ENCODE measurements at places on chromosomes 2 and 18. TPM values are rescaled to one million over a fixed set of nuclear protein-coding genes. Genes with fewer than 3 reads are reported as not detected.

GRCh38 chr2:120516679-120517314, 170.9 kb downstream of the INHBB start:
- no peak for DNase-seq
- no peak overlapping the region for H3K4me3 ChIP-seq
- H3K4me1 ChIP-seq: no peaks in the 10 kb centered on the region
- H3K36me3 ChIP-seq: no peaks in the 10 kb centered on the region
- H3K27me3 ChIP-seq: peaks cover 30% of the 10 kb centered on the region

- peaks cover 4% of the 10 kb centered on the region for H3K27me3 ChIP-seq
- DNase-seq: no peak
- peaks cover 10% of the 10 kb centered on the region for H3K4me1 ChIP-seq
- no peak overlapping the region for H3K27ac ChIP-seq
These were observed 1221.7 kb upstream of the ZEB2 start for GRCh38 chr2:145741636-145742035.

DNA sequence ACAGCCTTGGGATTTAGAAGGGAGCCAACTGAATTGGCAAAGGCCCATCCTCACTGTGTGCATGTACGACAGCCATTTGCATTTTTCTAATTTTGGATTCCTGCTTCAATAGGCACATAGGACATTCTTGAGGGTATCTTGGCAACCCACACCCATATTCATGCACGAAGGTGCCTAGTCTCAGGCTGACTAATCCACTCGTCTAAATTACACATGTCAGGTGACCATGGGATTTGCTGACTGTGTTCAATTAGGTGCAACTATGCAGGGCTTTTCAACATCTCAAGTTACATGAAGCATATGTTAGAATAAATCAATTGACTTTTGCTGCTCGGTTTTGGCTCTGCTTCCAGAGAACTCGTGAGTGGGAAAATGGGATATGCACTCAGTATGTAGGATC, 249.7 kb downstream of the SP3 start:
- no peak overlapping the region for H3K4me3 ChIP-seq
- H3K27ac ChIP-seq: no peak overlapping the region
- H3K27me3 ChIP-seq: peaks cover 18% of the 10 kb centered on the region
- no peak for DNase-seq
- H3K4me1 ChIP-seq: no peaks in the 10 kb centered on the region

GRCh38 chr18:55510809-55511208, 77.2 kb downstream of the TCF4 start:
- H3K4me3 ChIP-seq: no peak overlapping the region
- H3K36me3 ChIP-seq: no peaks in the 10 kb centered on the region
- peaks cover 5% of the 10 kb centered on the region for H3K4me1 ChIP-seq
- H3K27me3 ChIP-seq: no peaks in the 10 kb centered on the region
- DNase-seq: no peak

- no peak overlapping the region for H3K4me3 ChIP-seq
- H3K27me3 ChIP-seq: peaks cover 3% of the 10 kb centered on the region
- H3K4me1 ChIP-seq: peaks cover 9% of the 10 kb centered on the region
- H3K36me3 ChIP-seq: peaks cover 3% of the 10 kb centered on the region
- no peak overlapping the region for H3K27ac ChIP-seq
- no peak for DNase-seq
These were observed 438.2 kb downstream of the NBAS start for GRCh38 chr2:15122915-15123314.

DNA sequence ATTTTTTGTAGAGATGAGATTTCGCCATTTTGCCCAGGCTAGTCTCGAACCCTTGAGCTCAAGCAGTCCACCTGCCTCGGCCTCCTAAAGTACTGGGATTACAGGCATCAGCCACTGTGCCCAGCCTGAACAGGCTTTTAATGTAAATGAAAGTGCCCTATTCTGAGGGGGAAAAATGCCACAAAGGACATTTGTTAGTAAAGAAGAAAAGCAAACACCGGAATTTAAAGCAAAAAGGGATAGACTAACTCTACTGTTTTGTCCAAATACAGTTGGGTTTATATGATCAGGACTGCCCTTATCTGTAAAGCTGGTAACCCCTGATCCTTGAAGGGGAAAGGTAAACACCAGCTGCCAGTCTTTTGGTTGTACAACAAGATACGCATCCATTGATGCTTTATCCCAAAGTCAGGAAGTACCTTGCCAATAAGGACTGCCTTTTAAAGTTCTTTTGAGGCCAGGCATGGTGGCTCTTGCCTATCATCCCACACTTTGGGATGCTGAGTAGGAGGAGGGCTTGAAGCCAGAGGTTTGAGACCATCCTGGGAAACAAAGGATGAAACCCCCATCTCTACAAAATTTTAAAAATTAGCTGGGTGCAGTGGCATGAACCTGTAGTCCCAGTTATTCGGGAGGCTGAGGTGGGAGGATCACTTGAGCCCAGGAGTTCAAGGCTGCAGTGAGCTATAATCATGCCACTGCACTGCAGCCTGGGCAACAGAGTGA, 13.1 kb downstream of the CLEC4F start:
- H3K27ac ChIP-seq: no peak overlapping the region
- no peaks in the 10 kb centered on the region for H3K27me3 ChIP-seq
- no peak for DNase-seq
- H3K4me1 ChIP-seq: no peaks in the 10 kb centered on the region
- no peaks in the 10 kb centered on the region for H3K36me3 ChIP-seq

GRCh38 chr2:147211484-147211883, 633.3 kb upstream of the ACVR2A start:
- H3K36me3 ChIP-seq: no peaks in the 10 kb centered on the region
- H3K4me1 ChIP-seq: no peaks in the 10 kb centered on the region
- no peaks in the 10 kb centered on the region for H3K27me3 ChIP-seq
- no peak for DNase-seq

- no peaks in the 10 kb centered on the region for H3K4me1 ChIP-seq
- DNase-seq: no peak
- H3K27me3 ChIP-seq: no peaks in the 10 kb centered on the region
- no peak overlapping the region for H3K4me3 ChIP-seq
These were observed 80.9 kb downstream of the SLC25A12 start for GRCh38 chr2:171813126-171813525.

DNA sequence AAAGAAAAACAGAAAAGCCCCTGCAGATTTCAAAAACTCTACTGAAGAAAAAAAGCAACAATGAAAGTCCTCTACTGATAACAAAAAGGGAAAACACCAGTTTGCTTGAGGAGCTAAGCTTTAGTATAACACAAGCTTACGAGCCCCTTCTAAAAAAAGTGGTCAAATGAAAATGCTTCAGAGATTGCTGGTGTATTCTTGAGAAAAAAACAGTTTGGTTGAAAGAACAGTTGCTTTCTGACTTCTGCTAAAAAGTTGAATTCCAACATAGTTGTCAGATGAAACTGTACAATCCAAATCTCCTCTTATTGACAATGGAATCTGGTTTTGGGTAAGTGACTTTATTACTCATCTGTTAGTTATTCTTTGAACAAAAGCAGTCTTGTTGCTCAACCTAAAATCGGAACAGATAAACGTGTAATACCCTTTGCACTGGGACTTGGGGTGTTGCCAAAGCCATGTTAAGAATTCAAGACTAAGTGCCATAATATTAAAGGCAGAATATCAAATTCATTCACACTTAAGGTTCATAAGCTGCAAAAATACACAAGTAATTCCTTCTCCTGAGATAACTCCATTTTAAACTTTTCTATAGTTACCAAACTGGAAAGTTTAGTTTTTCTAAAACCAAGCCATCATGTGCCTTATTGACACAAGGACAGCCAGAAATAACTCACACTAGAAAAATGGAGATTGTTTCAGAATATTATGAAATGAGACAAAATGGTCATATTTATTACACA, 45.3 kb upstream of the SPAG16 start:
- H3K27ac ChIP-seq: peak overlapping the region; percentile 82
- H3K4me3 ChIP-seq: peak overlapping the region; percentile 72
- no peak for DNase-seq
- H3K27me3 ChIP-seq: peaks cover 30% of the 10 kb centered on the region
- H3K36me3 ChIP-seq: no peaks in the 10 kb centered on the region
- H3K4me1 ChIP-seq: peaks cover 34% of the 10 kb centered on the region

DNA sequence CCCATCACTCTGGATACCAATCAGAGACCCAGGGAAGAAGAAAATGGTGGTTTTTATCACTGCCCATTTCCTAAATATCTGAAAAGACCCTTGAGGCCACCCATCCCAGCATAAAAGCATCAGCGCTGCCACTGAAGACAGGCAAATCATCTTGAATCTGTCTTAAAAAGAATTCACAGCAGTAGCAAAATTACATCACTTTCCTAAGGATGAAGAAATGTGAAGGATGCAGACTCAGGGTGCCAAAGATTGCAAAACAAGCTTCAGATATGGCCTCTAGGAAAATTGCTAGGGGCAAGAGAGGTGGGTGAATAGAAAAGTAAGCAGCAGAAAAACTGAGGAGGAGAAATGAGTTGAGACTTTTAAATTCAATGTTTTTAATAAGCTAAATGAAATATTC, 70.0 kb downstream of the SLC25A12 start:
- H3K4me1 ChIP-seq: no peaks in the 10 kb centered on the region
- no peaks in the 10 kb centered on the region for H3K27me3 ChIP-seq
- no peak for DNase-seq
- H3K27ac ChIP-seq: no peak overlapping the region

- H3K4me3 ChIP-seq: peak overlapping the region; percentile 79
- no peaks in the 10 kb centered on the region for H3K27me3 ChIP-seq
- DNase-seq: peak; percentile 22
- H3K36me3 ChIP-seq: peaks cover 40% of the 10 kb centered on the region
These were observed 127.2 kb upstream of the EML6 start for GRCh38 chr2:54595999-54596902.

DNA sequence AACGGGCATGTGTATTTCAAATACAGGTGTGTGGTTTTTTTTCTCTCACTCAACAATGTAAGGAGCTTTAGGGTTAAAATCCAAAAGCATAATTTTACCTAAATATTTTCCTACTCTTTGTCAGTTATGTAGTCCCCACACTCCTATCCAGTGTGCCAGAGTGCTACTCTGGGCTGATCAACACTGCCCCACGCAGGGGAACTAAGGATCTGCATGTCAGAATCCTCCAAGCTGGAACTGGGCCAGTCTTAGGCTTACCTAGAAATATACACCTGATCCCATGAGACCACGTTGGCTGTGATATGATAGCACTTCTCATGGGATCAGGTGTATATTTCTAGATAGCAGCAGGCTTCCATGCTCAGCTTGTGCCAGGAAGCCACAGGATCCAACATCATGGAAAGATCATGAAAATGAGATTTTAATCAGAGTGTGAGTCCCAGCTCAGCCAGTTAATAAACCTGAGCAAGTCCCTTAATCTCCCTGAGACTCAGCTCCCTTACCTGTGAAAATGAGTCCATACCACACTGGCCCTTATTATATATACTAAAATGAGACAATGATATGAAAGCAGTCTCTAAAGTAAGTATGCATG, 29.7 kb downstream of the CCDC141 start:
- no peaks in the 10 kb centered on the region for H3K27me3 ChIP-seq
- H3K4me3 ChIP-seq: no peak overlapping the region
- peak; percentile 50 for DNase-seq
- peaks cover 13% of the 10 kb centered on the region for H3K36me3 ChIP-seq

- DNase-seq: no peak
- no peak overlapping the region for H3K4me3 ChIP-seq
- H3K36me3 ChIP-seq: no peaks in the 10 kb centered on the region
These were observed 116.4 kb downstream of the INO80D start for GRCh38 chr2:205969584-205969983.

GRCh38 chr18:54162431-54162830, 62.0 kb downstream of the MBD2 start:
- no peak overlapping the region for H3K4me3 ChIP-seq
- no peaks in the 10 kb centered on the region for H3K27me3 ChIP-seq
- no peak for DNase-seq
- H3K36me3 ChIP-seq: peaks cover 39% of the 10 kb centered on the region

GRCh38 chr2:234099266-234099665, 48.8 kb downstream of the SPP2 start:
- no peak overlapping the region for H3K4me3 ChIP-seq
- DNase-seq: no peak
- no peak overlapping the region for H3K27ac ChIP-seq
- no peaks in the 10 kb centered on the region for H3K27me3 ChIP-seq
- H3K4me1 ChIP-seq: peaks cover 18% of the 10 kb centered on the region
- H3K36me3 ChIP-seq: no peaks in the 10 kb centered on the region

Gene XDH
- not detected for total RNA-seq

Gene SLC23A3
- total RNA-seq: 0.92 TPM

GRCh38 chr2:181038796-181039195, 58.4 kb downstream of the UBE2E3 start:
- H3K27me3 ChIP-seq: no peaks in the 10 kb centered on the region
- DNase-seq: no peak
- peaks cover 2% of the 10 kb centered on the region for H3K36me3 ChIP-seq
- H3K27ac ChIP-seq: no peak overlapping the region

DNA sequence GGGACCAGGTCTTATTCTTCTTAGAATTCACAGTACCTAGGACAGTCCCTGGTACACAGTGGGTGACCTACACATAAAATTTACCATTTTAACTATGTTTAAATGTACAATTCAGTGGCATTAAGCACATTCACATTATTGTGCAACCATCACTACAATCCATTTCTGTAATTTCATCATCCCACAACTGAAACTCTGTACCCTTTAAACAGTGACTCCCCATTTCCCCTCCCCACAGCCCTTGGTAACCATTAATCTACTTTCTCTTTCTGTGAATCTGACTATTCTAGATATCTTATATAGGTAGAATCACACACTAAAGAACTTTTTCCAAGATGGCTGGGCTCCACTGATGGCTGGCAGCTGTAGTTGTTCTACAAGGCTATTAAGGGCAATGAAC, 41.6 kb downstream of the GFPT1 start:
- no peaks in the 10 kb centered on the region for H3K27me3 ChIP-seq
- H3K36me3 ChIP-seq: peaks cover 28% of the 10 kb centered on the region
- no peak overlapping the region for H3K4me3 ChIP-seq
- peak; percentile 31 for DNase-seq

DNA sequence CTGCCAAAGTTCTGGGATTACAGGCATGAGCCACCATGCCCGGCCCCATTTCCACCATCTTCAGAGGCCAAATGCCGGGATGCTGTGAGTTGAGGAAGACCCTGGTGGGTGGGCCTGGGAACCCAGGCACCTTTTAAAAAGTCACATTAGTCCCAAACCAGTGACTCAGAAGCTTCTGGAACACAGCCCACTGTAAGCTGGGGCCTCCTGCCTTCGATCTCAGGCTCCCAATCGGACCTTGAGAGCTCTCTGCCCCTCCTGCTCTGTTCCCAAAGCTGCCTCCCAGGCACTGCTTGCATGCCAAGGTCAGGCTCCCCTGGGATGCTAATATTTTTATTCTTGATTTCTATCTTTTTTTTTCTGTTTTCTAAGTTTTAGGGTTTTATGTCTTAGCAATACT, 4.2 kb downstream of the ADCY3 start:
- no peak for DNase-seq
- no peak overlapping the region for H3K27ac ChIP-seq
- H3K4me3 ChIP-seq: no peak overlapping the region

- no peaks in the 10 kb centered on the region for H3K4me1 ChIP-seq
- no peaks in the 10 kb centered on the region for H3K27me3 ChIP-seq
- DNase-seq: no peak
- H3K27ac ChIP-seq: no peak overlapping the region
- no peak overlapping the region for H3K4me3 ChIP-seq
These were observed 22.3 kb downstream of the SNED1 start for GRCh38 chr2:241020629-241021190.

GRCh38 chr2:12424219-12424618, 292.5 kb upstream of the TRIB2 start:
- H3K36me3 ChIP-seq: no peaks in the 10 kb centered on the region
- H3K4me1 ChIP-seq: peaks cover 2% of the 10 kb centered on the region
- no peak for DNase-seq
- no peak overlapping the region for H3K4me3 ChIP-seq

Gene SERPINB10
- total RNA-seq: 0.14 TPM

Gene FHOD3
- not detected for total RNA-seq

Gene CHRNG
- not detected for total RNA-seq

Gene TEX261
- total RNA-seq: 81.6 TPM

GRCh38 chr2:128371648-128372345, 53.1 kb upstream of the HS6ST1 start:
- peaks cover 13% of the 10 kb centered on the region for H3K4me1 ChIP-seq
- DNase-seq: no peak
- H3K36me3 ChIP-seq: no peaks in the 10 kb centered on the region
- H3K27me3 ChIP-seq: peaks cover 10% of the 10 kb centered on the region

Gene RAPGEF4
- 0.72 TPM for total RNA-seq

Measured in activated naive CD8-positive, alpha-beta T cell treated with anti-CD3 and anti-CD28 coated beads for 36 hours (primary cell).